ENCODE measurements at places on chromosomes 7 and 10.

DNA sequence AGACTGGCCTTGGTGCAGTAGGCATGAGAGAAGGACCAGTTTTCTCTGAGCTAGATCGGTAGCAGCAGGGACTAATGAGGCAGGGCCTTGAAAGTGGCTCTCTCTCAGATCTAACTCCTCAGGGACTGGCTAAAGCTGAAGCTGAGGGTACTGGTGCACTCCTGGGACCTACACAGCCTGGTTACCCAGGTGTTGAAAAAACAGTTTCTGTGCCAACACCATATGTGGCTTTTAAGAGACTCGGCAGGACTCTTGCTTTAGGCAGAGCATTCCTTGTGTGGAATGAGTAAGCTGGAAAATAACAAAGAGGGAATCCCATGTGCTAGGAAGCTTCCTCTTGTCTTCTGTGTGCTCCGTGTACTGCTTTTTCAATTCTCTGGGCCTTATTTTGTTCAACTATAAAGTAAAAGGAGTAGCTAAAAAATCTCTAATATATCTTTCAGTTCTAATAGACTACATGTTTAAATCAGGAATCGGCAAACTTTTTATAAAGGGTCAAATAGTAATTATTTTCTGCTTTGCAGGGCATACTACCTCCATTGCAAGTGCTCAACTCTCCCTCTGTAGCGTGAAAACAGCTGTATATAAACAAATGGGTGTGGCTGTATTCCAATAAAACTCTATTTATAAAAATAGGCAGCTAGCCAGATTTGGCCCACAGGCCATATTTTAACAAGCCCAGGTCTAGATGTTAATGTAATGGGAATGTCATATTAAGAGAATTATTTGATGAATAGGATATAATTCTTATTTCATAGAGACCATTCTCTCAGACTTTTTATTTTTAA is 186.1 kb upstream of the KAT6B start:
- peak; percentile 7 for DNase-seq

DNA sequence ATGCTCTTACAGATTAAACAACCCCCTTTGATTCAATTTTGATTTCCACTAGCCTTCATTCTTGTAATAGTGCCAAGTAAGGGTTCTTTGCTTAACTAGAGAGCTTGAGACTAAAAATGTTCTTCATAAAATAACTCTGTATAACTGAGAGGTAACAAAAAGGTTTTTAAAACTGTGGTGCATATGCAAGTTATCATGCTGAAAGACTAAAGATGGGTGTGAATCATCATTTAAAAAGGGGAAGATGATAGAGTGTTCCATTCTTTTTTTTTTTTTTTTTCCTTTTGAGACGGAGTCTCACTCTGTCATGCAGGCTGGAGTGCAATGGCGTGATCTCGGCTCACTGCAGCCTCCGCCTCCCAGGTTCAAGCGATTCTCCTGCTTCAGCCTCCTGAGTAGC is 11.1 kb downstream of the MDFIC start:
- DNase-seq, result no peak

- peak; percentile 1 for DNase-seq
Observed at GRCh38 chr10:125629758-125630376, 53.1 kb downstream of the TEX36 start.

- no peak for DNase-seq
Observed at GRCh38 chr10:20931156-20931795, 34.2 kb upstream of the NEBL start.

GRCh38 chr10:35041502-35041879 is 48.6 kb downstream of the CUL2 start:
- no peak for DNase-seq

DNA sequence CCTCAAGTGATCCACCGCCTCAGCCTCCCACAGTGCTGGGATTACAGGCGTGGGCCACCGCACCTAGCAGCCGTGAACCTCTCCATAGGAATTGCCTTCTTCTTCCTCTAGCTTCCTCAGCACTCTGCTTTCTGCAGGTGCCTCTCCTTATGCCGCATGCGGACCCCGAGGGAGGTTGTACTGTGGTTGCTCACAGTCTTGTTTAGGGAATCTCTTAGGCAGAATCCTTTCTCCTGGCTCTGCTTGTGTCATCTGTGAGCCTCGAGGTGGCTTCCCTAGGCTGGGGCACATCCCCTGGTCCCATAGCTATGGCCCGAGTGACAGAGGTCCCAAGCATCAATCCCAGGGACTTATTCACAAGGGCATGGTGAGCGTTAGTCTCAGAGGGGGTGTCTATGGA is 33.2 kb upstream of the GIMAP8 start:
- no peak for DNase-seq

- no peak for DNase-seq
Observed at GRCh38 chr10:77328272-77328816, 309.3 kb downstream of the KCNMA1 start.

DNA sequence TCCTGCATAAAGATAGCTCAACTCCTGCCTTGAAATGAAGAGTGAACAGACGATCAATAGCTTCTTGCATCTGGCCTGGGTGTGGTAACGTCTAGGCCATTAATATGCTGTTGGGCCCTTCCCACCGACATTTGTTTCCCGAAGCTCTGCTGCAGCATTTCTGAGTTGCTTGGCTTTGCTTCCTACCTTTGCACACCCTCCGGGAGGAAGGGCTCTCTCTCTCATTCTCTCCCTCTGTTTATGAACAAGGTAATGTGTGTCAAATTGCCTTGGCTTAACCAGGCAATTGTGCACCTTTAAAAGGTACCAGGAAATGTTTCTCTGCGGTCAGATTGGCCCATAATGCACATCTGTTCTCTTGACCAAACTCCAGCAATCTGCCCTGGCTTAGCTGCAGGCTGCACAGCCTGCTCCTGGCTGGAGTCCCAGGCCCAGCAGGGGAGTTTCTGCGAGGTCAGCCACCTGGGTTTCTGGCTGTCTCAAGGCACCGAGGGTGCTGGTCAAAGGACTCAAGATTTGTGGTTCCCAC is 223.7 kb downstream of the SNX10 start:
- no peak for DNase-seq

DNA sequence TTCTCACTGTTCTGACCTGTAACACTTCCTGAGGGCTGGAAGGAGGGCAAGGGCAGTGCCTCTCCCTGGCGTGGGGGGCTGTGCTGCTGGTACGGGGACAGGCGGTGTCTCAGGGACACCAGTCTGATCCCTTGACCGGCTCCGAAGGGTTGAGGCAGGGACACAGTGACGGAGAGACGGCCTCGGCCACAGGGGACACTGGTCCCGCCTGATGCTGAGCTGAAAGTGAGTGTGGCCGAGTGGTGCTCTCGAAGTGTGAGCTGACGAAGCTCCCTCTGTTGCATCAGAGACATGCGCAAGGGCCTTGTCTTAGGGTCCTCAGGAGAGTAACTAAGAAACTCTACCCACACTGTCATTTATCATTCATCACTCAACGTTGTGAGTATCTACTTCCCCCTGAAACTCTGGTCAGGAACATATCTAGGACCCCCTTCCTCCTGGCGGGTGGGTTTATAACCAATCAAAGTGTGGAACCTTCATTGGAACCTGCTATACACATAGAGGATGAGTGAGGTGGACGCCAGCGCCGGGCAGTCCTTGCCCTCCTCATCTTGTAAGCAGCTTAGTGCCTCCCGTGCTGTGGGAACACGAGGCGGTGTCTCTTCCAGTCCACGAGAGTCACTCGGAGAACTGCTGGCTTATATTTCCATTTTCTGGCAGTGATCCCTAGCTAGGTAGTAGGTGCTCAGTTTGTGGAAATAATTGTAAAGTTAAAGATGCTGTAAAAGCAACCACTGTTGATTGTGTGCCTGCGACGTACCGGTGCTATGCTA is 283.1 kb downstream of the DNAJB6 start:
- no peak for DNase-seq

GRCh38 chr7:131948434-131949053 is 392.1 kb upstream of the PODXL start:
- no peak for DNase-seq

GRCh38 chr10:32962521-32962920 is 4.5 kb upstream of the ITGB1 start:
- no peak for DNase-seq

GRCh38 chr10:16653224-16653623 is 131.5 kb upstream of the C1QL3 start:
- DNase-seq, result no peak

DNA sequence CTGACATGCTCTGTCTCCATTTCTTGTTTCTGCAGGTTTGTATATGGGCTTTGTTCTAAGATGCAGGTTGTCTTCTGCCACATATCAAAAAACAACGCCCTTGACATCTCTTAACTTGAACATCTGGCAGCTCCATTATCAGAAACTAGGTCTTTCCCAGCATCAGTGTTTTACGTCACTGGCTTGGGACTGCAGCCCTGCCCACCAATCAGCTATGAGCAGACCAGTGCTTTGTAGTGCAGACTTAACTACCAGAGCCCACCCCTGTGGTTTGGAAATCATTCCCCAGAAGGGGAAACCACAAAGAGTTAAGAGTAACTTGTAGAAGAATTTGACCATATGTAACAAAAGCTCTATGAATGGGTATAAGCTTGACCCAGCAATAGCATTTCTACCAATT is 132.4 kb downstream of the SEPTIN14 start:
- DNase-seq, result no peak

DNA sequence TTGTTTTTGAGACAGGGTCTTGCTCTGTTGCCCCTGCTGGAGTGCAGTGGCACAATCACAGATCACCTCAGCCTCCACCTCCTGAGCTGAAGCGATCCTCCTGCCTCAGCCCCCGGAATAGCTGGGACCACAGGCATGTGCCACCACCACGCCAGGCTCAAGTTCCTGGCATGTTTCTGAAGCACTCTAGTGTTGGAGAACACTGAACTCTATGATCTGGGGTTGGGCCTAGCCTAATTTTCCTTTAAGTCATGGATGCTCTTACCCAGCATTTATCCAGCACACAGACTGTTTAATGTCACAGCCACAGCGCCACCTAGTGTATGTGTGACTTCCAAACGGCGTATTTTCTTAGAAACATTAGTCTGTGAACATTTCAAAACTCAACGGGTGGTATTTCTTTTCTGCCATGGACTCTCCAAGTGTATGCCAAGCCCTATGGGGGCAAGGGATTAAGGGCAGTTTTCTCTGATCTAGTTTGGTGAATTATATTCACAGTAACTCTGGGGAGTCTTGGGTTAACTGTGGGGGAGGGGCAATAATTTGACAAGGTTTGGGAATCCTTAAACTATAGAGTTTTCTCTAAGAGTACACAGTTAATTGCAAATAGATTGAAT is 91.8 kb downstream of the CREM start:
- DNase-seq, result peak; percentile 15

GRCh38 chr10:98478430-98479222 is 31.9 kb upstream of the HPS1 start:
- no peak for DNase-seq
